Dermis microvascular lymphatic vessel endothelial cell (primary cell): ENCODE measurements at places on chromosomes 16 and 17.
A peak's percentile ranks its signal among the peaks of the same experiment; 100 is the strongest.

GRCh38 chr17:59329176-59330052, 2.0 kb upstream of the YPEL2 start:
- peak; percentile 90 for DNase-seq

GRCh38 chr16:87543436-87544191, 50.8 kb upstream of the ZCCHC14 start:
- no peak for DNase-seq

- no peak for DNase-seq
Measured at GRCh38 chr16:4257646-4258556, 14.9 kb downstream of the TFAP4 start.

DNA sequence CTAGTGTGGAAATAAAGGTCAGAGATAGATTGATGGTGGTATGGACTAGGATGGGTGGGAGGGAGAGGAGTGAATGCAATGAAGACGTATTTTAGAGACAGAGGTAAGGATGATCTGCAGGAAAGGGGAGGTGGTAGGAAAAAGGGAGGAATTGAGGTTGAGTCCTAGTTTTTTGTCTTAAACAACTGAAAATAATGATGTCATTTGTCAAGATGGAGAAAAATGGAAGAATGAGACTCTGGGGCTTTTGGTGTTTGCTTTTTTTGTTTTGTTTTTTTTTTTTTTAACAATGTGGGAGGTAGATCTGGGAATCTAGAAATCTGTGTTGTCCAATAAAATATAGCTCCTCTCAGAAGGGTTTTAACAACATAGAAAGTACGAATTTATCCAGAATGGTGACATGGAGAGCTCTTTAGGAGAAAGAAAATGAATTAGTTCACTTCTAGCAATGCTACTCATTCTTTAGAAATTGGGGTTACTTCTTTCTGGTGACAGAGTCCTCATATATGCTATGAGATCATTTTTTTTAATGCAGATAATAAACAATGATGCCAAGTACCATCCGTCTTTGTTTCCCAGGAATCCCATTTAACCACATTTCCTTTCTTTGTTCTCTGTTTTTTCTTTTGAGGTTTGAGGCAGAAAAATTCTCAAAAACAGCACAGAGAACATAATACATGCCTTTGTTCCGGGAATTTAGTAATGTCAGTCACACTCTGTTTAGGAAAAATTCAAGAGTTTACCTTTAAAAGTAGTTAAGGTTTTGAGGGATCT, 225.3 kb upstream of the COX10 start:
- DNase-seq, result no peak

DNA sequence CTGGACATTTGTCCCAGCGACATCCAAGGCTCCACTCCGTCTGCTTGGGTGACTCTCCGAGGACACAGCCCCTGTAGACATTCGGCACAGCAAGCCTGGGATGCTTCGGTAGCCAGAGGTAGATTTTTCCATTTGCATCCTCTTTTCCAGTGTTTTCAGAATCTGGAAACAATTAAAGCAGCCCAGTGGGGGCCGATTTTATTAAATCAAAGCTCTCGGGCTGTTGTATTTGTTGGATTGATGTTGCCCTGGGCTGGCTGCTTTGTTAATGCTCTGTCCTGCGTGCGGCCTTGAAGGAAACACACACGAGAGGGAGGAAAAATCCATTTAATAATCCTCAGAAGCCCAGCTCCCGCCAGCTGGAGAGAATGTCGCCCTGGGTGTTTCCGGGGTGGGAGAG, 158.1 kb upstream of the CIBAR2 start:
- no peak for DNase-seq
